Lung (tissue), 17 donors: ENCODE measurements at places on chromosomes 5 and 9.

GRCh38 chr5:68116868-68117411, 98.6 kb upstream of the PIK3R1 start:
- no peak for DNase-seq

- peak; percentile 0 for DNase-seq
These were observed 115.8 kb downstream of the EMB start for GRCh38 chr5:50325237-50325832.

DNA sequence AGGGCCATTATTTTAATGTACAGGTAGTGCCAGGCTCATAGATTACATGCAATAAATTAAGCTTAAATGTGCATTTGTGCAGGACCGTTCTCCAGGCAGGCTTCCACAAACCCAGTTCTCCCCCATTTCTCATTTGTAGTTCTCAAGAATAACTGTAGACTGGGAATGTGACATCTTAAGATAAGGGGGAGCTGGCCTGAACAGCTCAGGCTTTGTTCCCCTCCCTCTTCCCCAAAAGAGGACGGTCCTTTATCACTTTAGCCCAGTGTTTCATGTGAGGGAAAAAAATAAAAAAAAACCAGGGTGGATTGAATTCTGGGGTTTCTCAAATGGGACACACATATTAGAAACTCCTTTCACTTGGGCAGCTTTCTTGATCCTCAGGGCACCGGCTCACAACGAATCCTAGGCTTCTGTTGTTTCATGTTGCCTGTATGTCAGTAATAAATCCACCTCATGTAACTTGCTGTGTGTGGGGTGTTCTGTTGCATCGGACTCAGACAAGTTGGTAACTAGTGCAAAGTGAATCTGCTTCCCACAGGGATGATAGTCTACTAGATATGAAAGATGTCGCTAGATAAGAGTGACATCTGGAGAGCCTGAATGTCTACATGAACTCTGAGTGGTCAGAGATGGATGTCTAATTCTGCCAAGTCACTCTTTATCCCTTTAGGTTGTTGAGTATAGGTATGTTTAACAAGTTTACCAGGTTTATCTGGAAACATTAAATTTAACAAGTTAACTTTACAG, 2030.6 kb upstream of the NUDT12 start:
- DNase-seq = no peak

- no peak for DNase-seq
These were observed 87.6 kb downstream of the COL23A1 start for GRCh38 chr5:178502401-178503100.

DNA sequence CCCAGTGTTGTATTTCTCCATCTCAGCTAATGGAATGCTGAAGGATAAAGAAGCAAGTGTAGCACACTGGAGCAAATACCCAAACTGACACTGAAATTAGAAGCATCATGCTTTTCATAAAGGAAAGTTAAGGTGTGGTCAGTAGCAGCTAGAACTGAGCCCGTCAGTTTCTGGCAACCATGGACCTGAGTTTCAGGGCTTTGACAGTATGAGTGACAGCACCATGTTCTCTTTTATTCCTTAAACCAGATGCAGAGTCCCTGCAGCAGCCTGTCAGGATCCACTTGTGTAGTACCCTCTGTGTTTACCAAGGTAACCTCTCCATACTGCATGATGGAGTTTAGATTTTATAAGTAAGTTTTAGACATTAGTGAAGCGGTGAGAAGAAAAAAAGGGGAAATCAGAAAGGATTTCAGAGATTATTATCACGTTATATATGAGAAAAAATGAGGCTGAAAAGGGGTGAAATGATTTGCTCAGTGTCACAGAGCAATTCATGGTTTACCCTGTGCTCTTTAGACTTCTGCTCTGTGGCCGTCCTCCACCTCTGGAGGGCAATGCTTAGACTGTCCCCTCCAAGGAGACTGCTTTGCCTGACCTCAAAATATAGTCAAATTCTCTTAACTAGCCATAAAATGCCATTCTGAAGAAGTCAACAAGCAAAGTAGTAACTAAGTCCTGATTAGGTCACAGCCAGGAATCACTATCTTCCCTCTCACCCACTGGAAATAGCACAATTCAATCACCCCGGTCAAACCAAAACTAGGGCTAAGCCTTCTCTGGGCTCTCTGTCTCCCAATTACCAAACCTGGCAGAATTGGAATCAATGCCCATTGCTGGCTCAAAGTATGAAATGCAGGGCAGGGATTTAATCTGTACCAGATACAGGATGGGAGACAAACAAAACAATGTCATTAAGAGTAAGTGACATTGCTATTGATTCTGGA, 10.5 kb upstream of the MYOT start:
- DNase-seq = no peak

DNA sequence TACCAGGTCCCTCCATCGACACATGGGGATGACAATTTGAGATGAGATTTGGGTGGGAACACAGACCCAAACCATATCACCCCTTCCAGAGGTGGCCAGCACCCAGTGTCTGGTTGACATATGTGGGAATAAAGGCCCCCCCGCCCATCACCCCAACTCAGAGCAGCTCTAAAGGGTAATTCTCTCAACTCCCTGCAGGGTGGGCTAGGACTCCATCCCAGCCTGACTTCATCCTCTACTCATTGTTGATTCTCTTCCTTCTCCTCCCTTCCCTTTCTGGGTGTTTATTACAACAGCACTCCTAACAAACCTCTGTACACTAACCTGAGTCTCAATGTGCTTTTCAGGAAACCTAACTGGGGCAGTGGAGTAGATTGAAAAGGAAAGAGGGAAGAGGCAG, 339.9 kb downstream of the ACTL7B start:
- DNase-seq = no peak

- DNase-seq = no peak
These were observed 178.0 kb downstream of the NR3C1 start for GRCh38 chr5:143225511-143225910.

DNA sequence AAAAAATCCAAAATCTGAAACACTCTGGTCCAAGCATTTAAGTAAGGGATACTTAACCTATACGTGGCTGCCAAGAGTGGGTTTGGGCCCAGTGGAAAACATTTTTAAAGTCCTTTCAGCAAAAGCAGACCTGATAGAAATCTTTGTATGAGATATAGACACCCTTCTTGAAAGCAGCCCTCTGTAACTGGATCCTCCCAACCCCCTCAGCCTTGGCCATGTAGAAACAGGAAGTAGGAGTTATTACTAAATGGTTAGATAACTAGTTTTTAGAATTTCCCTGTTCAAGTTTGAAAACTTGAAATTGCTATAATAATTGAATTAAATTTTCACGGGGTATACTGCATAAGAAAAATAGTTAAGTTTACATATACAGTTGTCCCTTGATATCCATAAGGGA, 111.3 kb upstream of the PCA3 start:
- DNase-seq = no peak

DNA sequence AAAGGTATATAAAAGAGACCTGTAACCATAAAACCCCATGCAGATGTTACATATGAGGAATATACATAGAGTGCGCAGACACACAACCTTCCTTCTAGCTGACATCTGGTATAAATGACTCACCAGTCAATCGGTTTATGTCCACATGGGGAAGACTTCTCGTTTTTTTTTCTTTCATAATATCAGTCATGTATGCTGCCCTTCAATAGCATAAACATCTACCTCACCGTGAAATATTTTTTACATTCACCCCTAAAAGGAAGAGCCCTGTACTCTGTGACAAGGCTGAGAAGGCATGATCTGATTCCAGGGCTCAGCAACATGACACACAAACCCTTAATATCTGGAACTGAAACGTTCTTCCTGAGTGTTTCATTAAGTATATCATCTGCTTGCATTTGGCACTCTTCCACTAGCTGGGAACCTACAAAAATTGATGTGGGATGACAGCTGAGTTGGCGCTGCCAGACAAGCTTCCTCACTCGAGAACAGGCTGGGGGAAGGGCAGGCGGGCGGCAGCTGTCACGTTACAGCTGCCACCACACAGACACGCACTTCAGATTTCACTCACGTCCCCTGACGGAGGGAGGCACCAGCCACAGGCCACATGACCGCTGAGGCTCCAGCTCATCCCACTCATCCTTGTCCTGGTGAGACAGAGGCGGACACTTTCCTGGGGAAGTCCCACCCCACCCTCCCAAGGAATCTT, 74.2 kb downstream of the SHB start:
- DNase-seq = peak; percentile 98

DNA sequence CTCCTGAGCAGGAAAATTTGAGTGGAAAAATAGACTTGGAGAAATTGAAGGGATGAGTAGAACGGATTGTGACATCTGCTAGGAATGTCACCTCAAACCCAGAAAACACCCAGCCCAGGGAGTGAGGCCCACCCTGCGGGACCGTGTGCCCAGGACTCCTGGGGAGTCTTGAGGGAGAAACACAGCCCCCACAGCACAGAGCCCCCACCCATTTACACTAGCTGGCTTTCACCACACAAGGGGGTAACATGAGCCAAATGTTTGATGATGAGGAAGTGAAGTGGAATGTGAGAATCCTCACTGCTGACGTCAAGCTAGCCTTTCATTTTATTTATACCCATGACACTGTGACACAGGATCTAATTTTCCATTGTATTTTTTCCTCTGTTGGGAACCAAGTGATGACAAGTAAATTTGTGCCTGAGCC, 42.8 kb upstream of the PDE8B start:
- peak; percentile 58 for DNase-seq

DNA sequence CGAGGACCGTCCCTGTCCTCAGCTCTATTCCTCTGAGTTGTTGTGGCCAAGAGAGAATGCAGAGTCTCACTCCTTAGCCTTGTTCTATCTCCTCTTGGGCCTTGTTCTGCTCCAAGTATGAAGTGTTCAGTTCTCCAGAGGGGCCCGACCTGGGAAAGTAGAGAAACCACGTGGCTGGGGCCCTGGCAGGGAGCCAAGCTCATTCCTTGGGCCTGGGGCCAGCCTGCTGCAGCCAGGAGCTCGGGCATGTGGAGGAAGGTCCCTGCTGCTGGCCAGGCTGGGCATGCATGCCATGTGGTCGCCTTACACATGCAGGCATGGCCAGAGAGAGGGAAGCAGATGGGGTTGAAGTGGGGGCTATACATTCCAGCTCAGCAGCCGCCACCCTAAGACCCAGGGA, 60.7 kb downstream of the COL27A1 start:
- DNase-seq = peak; percentile 90

- no peak for DNase-seq
These were observed 346.9 kb downstream of the NFIB start for GRCh38 chr9:13967011-13967410.

DNA sequence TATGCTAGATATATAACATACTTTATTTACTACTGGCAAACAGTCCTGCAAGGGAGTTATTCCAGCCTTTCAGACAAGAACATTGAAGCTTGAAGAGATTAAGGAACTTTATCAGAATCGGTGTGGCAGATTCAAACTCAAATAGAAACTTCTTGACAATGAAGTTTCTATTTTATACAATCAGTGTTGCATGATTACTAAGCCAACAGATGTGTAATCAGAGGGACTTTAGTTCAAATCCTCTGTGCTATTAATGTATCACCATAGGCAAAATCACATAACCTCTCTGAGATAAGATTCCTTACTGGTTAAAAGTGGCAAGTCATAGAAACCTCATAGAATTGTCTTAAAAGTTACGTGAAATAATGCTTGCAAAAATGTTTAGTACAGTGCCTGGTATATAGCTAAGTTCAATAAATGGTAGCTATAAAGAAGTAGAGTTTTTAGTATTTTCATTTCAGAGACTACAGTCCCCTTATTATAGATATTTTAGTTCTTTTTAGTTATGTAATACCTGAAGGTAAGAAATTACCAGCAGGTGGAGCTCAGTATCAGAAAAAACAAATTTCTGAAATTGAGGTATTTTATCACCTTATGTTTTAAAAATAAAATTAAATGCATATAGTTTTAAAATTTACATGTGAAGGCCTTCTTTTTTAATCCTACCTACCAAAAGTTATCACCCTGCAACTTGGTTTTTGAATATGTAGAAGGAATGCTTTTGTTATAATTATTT, 172.1 kb downstream of the FER start:
- DNase-seq = no peak

- DNase-seq = no peak
These were observed 200.6 kb upstream of the ZNF618 start for GRCh38 chr9:113675475-113675941.

- no peak for DNase-seq
These were observed 40.3 kb downstream of the NEK6 start for GRCh38 chr9:124297915-124298645.

GRCh38 chr9:77677397-77677796, 29.3 kb upstream of the GNA14 start:
- no peak for DNase-seq

DNA sequence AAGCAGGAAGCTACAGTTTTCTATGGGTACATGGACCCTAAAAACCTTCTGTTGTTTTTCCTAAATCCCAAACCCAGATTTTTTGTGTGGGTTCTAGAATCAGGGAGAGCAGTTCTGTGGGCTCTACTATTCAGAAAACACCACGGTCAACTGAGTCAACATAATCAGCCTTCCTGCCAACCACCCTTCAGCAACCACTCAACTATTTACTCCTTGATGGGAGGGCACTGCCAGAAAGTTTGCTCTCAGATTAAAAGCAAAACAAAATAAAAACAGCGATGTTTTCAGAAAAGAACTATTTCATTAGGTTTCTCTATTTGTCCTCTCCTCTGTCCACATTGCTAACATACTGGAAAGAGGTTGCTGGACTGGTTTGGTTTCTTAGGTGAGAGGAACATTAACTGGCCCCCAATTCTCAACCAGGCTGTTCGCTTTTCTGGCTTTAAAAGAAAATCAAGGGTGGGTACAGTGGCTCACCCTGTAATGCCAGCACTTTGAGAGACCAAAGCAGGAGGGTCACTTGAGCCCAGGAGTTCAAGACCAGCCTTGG, 72.3 kb downstream of the GCNT1 start:
- DNase-seq = peak; percentile 65

DNA sequence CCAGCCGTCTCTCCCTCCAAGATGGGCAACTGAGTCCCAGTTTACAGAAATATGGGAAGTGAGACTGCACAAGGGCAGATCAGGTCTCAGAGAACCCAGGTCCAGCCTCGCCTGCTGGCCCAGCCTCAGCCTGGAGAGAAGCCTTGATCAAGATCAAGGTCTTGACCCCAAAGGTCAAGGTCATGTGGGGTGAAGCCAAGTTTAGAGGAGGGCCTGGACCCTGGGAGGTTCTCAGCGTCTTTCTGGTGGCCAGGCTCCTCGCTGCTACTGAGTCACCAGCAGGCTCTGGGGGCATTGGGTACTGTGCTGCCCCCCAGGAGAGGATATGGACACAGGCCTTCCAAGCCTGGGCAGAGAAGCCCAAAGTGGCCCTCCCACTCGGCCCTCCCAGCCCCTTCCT, 8.8 kb downstream of the IPPK start:
- DNase-seq = no peak

DNA sequence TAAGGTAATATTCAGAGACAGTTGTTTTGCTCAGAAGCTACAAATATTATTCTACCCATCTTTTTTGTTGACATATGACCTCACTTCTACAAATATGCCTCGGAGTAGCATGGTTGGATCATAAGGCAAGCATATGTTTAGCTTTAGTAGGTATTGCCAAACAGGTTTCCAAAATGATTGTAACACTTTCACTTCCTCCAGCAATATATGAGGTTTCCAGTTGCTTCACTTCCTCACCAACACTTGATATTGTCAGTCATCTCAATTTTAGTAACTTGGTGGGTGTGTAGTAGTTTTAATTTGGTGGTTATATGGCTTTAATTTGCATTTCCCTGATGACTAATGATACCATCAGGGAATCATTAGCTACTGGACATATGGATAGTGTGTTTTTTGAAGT, 46.7 kb downstream of the TNFSF8 start:
- DNase-seq = no peak
